NCI-H146 (cell line): ENCODE measurements at places on chromosomes 6 and 20.

DNA sequence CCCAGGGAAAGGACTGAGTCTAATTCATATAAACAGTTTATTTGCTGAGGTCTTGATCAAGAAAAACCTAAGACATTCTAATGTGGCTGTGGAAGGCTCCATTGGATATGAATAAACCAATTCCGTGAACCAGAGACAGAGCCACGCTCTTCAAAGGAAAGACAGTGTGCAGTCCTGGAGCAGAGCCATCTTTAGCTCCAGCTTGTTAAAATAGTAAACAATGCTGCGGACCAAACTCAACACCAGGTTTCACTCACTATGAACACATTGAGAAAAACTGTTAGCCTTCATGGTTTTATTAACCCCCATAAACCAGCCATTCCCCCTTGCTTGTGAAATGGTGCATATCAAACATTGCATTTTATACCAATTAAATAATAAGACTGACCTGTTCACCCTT, 61.9 kb downstream of the COL9A1 start:
- DNase-seq, result no peak

GRCh38 chr6:56689114-56689513, 46.4 kb upstream of the DST start:
- no peak for DNase-seq

DNA sequence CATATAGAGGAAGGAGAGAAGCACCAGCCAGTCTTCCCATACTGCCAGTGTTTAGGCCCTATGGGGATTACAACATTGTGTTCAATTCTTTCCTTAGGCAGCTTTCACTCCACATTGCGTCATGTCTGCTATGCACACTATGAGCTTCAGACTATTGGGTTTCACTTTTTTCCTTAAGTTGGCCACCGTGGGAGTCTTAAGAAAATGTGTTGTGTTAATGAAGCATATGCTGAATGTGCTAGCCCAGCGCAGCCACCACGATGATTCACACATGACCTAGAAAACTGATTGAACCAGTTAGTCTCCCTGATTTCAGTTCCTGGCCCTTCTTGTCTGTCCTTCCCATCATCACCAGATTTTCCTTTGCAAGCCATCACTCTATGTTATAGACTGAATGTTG, 21.5 kb downstream of the TUBB2B start:
- DNase-seq, result no peak

DNA sequence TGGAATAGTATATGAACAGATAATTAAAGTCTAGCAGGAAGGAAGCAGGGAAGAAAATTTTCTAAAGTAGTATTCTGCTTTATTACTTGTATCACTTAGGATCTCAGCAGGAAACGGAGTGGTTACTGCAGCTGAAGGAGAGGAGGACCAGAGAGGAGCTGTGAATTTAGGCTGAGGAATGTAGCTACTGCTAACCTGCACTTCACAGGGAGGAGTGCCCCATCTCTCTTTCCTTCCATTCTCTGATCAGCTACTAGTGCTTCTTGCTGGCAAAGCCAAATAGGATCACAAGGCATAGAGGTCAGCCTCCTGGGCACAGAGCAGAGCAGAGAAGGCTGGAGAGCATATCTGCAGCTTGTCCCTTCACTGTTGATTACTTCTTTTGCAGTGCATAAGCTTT, 205.3 kb upstream of the ASCC3 start:
- DNase-seq, result no peak

DNA sequence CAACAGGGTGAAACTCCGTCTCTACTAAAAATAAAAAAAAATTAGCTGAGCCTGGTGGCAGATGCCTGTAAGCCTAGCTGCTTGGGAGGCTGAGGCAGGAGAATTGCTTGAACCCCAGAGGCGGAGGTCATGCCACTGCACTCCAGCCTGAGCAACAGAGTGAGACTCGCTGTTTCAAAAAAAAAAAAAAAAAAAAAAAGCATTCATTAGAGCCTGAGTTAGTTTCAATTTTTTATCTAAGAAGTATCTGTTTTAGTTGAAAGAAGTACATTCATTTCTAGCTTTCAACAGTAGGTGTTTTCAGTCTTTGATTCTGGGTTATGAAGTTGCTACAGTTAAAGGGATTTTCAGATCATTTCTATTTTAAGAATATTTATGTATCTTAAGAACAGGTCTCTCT, 42.2 kb downstream of the ZNF292 start:
- no peak for DNase-seq

- no peak for DNase-seq
These were observed 16.6 kb downstream of the ZC3H12D start for GRCh38 chr6:149468179-149468578.

- no peak for DNase-seq
These were observed 6.8 kb downstream of the SNRPB start for GRCh38 chr20:2463616-2464365.

GRCh38 chr6:71602385-71603007, 283.9 kb upstream of the RIMS1 start:
- DNase-seq, result no peak

- no peak for DNase-seq
These were observed 30.1 kb downstream of the OR2B6 start for GRCh38 chr6:27986928-27987725.

DNA sequence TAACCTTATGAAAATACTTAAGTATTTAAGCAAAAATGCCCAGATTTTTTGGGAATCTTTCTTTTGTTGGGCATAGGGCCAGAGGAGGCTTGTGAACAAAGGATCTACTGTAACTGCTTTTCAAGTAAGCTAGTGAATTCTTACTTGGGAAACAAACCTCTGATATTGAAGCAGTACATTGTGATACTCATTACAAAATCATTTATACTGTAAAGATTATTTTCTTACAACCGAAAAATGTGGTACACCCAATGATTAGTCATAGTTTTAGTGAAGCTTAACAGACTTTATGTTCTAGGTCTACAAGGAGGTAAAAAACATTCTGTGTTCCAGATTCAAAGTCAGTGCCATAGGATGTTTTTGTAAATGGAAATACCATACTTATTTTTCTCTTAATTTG, 272.9 kb upstream of the KCNQ5 start:
- DNase-seq, result no peak

DNA sequence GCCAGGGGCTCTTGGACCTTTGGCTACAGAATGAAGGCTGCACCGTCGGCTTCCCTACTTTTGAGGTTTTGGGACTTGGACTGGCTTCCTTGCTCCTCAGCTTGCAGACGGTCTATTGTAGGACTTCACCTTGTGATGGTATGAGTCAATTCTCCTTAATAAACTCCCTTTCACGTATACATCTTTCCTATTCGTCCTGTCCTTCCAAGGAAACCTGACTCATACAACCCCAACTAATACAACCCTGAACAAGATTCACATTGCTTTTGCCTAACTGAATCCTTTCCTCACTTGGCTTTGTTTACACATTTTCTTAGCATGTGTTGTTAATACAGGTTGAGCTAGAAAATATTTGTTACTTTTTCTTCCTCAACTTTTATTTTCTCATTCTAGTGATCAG, 21.9 kb downstream of the TBXT start:
- DNase-seq, result no peak

GRCh38 chr6:121884620-121885019, 449.2 kb downstream of the GJA1 start:
- DNase-seq, result no peak

DNA sequence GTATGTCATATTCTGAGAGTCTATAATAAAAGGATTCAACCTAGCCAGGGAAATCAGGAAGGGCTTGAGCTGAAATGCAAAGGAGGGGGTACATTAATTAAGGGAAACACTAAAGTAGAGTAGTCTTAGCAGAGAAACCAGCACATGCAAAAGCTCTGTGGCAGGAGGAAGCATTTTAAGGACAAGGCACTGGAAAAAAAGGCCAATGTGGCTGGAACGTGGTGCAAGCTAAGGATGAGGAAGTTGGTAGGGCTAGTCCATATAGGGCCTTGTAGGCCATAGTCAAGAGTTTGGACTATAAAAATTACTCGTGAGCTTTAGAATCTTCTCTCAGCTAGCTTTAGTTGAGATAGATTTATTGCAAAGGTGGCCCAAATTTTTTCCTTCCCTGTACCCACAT, 75.2 kb upstream of the TOP1 start:
- no peak for DNase-seq

DNA sequence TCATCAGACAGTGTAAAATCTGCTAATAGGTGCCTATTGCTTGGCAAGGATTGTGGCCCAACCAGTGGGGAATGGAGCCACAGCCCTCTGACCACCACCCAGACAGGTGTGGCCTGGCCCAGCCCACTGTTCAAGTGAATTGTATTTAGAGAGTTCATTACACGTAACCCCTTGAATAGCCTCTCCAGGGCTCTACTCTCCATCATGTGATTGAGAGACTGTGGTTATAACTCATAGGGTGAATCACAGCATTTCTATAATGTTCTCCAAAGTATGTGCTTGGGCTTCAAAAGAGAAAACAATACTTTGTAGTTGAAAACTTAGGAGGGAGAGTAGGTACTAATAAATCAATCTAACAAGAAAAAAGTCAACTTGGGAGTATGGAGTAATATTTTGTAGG, 38.4 kb downstream of the ALDH8A1 start:
- DNase-seq, result no peak

DNA sequence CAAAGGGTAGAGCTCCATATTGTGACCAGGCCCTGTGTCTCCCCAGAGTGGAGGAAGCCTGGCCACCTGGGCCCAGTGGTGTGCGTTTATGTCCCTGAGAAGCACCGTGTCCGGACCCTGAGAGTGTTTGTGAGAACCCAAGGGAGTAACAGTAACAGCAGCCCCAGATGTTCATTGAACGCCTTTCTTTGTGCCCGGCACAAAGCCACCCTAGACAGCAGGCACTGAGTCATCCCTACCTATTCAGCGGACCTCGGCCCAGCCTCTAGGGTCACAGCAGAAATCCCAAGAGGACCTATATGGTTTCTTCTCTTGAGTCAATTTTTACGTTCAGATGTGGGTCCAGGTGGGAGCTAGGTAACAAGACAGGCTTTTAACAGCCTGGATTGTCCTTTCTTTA, 24.5 kb downstream of the BCAS4 start:
- DNase-seq, result no peak

- no peak for DNase-seq
These were observed 61.7 kb downstream of the STK35 start for GRCh38 chr20:2163312-2163711.

GRCh38 chr20:60228255-60228654, 270.0 kb downstream of the CDH26 start:
- no peak for DNase-seq

DNA sequence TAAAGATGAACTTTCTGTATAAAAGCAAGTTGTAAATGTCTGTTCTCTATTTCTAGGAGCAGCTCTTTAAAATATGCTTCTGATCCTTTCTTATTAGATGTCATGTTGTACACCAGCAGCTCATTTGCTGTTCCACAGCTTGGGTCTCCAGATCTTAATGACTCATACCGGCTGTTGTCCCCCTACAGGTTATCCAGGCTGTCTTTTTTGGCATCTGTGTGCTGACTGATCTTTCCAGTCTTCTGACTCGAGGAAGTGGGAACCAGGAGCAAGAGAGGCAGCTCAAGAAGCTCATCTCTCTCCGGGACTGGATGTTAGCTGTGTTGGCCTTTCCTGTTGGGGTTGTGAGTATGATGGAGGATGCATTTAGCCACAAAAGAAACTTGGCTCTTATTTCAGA, 76.0 kb downstream of the AIG1 start:
- no peak for DNase-seq

DNA sequence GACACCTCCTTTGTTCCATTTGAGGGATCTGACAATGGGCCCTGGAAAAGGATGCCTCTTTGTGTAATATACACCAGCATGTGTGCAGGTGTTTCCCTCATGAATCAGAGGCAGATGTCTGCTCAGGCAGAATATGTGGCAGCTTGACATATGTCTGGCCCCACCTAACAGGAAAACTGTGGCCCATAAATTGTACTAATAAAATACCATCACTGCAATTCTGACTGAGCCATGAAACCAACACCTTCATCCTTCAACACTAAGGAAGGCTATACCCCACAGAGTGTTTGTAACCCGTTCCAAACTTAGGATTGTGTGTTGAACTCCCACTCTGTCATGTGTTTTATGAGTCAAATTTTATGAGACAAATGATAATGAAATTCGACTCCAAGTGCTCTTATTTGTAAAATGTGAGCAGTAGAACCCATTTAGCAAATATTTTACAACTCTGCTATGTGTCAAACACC, 22.7 kb downstream of the LAMA4 start:
- peak; percentile 96 for DNase-seq

GRCh38 chr20:4371623-4372251, 350.0 kb upstream of the PRND start:
- no peak for DNase-seq

DNA sequence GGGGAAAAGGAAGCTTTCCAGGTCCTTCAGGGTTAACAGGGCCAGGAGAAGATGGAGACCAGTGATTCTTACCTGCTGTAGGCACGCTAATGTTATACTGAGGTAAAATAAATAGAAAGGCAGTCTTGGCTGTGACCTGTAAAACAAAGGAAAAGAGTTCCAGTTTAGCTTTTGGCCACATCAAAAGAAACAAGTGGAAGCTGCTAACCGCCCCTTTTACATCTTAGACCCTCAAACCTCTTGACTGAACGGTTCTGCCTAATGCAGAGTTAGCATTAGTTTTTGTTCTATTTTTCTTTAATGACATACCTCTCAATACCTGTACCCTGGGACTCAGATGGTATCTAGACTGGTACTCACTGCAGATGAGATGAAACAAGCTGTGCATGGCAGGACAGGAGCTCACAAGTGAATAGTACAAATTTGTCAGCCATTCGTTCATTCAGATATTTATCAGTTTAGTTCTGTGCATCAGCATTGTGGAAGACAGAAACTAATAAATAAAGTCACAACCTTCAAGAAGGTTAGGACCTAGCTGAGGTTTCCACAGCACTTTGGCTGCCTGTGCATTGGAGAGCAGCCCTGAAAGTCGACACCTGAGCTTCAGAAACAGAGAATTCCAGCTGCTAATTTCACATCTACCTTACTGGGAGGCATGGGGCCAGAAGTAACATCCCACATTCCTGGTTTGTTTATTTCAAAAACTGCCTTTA, 41.0 kb downstream of the TRAM2 start:
- no peak for DNase-seq
